ENCODE measurements at places on chromosomes 12 and 14.

- no peak for DNase-seq
Measured at GRCh38 chr12:33192226-33192625, 247.4 kb downstream of the SYT10 start.

DNA sequence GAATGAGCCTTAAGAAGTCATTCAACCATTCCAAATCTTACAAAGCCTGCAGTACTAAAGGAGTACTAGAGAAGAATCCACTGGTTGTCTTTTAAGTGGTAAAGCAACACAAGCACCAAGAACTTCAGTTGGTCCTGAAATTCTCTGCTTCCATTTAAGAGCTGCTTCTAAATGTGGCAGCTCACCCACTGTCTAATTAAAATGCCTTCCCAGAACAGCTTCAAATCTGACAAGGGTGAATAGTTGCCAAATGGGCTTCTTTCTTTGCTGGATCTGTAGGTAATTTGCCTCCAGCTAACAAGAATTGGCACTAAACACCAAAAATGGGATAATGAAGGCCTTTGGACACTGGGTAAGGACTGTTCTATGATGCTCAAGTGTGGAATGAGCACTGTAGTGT is 72.2 kb upstream of the NAP1L1 start:
- no peak for DNase-seq

DNA sequence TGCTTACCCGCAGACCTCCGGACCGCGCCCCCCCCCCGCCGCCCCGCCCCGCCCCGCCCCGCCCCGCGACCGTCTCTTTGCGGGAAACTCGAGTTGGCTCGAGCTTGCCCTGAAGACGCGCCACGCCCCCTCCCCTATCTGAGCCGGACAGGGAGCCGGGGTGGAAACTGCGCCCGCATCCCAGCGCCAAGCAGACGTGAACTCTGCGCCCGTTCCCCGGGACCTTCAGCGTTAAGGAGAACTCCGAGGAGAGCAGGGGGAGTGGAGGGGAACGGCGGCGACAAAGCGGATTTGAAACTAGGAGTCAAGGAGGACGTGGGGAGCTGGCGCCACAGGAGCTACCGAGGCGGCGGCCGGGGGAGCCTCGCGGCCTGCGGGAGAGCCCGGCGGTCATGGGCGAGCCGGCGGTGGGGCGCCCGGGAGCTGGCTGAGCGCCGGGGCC is at the start of gene KCNK13:
Gene KCNK13, plus strand, starts transcription at position 310 of the 442 bp plus-strand sequence. CDS start 212 bp downstream, outside the sequence.
- DNase-seq: peak; percentile 80

- peak; percentile 40 for DNase-seq
Measured at GRCh38 chr12:49131894-49132461, 783 bp upstream of the TUBA1B start.

DNA sequence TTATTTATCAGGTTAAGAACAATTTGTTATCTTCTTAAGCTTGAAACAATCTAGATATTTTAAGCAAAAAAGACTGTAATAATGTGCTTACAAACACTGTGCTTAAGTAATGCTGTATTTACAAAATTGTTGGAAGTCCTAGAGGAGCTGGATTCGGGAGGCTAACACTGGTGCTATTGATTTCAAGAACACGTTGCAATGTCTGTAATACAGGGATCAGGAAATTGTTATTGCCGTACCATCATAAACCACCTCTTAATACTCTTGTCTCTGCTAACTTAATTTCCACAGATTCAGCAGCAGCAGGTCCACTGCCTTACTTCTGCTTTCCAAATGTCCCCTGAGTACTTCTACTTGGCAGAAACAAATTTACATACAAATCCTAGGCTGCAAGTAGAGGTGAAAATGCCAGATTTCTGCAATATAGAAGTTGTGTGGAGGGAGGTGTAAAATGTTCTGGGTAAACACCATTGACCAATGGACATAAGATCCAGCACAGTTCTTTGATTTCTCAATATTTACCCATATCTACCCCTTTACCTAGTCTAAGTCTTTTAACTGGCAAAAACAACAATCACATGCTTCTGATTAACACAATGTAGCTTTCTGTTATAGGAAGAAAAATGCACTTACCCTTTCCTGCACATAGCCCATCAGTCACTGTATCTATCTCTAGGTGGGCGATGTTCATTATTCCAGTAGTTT is 663.4 kb downstream of the TMTC2 start:
- DNase-seq: no peak

DNA sequence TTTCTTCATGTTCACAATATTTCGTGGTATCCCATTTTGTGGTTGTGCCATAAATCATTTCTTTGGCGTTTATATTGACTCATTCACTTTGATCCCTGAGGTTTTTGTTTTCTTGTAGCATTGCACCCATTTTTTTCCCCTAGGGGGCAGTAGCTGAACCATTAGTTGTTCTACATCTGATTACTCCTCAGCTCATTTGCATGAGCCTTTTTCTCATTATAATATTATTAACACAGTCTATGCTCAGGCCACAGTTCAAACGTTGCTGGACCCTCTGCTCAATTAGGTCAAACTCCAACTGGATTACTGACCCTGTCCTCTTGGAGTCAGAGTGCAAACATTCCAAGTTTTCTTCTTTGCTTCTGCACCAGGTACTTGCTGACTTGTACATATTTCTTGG is 475.4 kb upstream of the SEL1L start:
- no peak for DNase-seq

- DNase-seq: no peak
Measured at GRCh38 chr12:124517260-124518050, 50.0 kb downstream of the NCOR2 start.

GRCh38 chr12:79983492-79983891 is 48.6 kb upstream of the PPP1R12A start:
- DNase-seq: no peak

GRCh38 chr14:91998667-91999570 is 40.9 kb downstream of the TRIP11 start:
- DNase-seq: no peak

DNA sequence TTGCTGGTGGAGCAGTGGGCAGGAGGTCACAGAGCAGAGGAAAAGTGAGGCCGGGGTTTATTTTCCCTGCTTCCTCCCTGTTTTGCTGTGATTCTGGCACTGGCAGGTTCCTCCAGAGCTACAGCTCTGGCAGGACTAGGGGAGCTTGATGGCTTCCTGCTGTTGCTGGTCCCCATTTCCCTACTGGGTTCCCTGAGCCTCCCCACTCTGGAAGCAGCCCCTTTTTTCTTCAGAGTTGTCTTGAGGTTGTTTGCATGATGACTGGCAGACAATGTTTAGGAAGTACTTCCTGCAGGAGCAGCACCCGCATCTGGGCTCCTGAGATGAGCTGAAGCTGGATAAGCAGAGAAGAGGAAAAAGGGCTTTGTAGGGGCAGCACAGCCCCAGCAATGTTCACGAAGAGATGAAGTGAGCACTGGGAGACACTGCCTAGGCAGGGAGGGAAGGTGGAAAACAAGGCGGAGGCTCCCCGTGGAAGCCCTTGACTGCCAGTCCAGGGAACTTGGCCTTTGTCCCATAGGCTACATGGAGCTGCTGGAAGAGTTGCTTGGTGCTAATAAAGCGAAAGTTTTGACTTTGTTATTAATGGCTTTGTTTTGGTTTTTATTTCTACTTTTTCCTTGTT is 126.9 kb downstream of the SLC38A6 start:
- DNase-seq: no peak

GRCh38 chr14:22489957-22490950 is 98.8 kb downstream of the DAD1 start:
- DNase-seq: no peak

- DNase-seq: no peak
Measured at GRCh38 chr12:82414044-82414443, 55.7 kb downstream of the METTL25 start.

- no peak for DNase-seq
Measured at GRCh38 chr12:94057262-94058151, 90.9 kb upstream of the PLXNC1 start.

- peak; percentile 58 for DNase-seq
Measured at GRCh38 chr12:54526812-54527630, 22.4 kb upstream of the PDE1B start.

DNA sequence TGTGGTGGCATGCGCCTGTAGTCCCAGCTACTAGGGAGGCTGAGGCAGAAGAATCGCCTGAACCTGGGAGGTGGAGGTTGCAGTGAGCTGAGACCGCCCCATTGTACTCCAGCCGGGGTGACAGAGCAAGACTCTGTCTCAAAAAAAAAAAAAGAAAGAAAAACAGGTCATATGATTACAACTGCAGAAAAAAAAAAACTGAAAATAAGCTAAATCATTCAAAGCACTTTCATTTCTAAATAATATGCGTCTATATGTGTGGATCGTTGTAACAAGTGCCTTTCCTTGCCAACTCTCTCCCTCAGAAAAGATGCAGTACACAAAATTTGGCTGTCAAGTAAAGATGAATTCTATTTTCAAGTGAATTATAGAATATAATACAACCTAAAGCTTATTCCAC is 42.4 kb downstream of the ATXN2 start:
- peak; percentile 24 for DNase-seq

DNA sequence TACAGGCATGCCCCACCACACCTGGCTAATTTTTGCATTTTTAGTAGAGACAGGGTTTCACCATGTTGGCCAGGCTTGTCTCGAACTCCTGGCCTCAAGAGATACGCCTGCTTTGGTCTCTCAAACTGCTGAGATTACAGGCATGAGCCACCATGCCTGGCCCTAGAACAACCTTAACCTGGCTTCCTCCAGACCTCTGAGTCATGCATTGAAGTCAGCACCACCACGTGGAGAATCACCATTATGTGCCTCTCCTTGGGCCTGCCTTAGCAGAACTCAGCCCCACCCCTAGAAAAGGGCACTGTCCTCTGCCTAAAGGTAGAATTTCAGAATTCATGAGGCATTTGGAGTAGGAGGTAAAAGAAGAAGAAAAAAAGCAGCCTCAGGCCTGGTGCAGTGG is 49.0 kb downstream of the LIMA1 start:
- no peak for DNase-seq

DNA sequence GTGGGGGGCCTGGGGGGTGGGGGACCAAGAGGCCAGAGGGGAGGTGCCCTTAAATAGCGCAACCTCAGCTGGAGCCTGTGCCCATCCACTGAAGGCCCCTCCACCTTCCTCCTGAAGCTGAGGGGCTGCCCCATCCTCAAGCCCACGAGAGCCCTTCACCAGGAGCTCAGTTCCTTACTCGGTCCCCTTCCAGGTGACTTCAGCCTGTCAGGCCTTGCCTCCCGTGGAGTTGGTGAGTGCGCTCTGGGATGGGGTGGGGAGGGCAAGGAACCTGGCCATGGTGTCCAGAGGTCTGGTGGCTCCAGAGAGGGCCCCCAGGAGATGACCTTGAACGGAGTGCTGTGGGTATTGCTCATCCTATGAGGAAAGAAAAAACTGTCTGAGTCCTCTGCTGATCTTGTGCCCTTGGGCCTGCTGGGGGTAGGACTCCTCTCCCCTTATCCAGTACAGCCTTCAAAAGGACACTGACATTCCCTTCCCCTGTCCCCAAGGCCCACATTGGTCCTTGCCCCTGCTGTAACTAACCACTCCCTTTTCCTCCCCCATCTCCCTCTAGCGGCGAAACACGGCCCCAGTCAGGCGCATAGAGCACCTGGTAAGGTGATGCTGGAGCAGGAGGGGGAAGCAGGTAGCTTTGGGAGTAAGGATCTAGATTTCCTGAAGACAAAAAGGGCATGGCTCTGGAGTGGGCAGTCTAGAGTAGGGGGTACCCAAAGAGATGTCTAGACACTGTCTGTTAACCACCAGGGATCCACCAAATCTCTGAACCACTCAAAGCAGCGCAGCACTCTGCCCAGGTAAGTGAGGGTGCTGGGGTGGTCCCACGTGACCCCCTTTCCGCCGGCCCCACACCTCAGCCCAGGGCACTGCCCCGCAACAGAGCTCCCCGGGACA is 3.6 kb downstream of the TNS2 start:
- peak; percentile 32 for DNase-seq

DNA sequence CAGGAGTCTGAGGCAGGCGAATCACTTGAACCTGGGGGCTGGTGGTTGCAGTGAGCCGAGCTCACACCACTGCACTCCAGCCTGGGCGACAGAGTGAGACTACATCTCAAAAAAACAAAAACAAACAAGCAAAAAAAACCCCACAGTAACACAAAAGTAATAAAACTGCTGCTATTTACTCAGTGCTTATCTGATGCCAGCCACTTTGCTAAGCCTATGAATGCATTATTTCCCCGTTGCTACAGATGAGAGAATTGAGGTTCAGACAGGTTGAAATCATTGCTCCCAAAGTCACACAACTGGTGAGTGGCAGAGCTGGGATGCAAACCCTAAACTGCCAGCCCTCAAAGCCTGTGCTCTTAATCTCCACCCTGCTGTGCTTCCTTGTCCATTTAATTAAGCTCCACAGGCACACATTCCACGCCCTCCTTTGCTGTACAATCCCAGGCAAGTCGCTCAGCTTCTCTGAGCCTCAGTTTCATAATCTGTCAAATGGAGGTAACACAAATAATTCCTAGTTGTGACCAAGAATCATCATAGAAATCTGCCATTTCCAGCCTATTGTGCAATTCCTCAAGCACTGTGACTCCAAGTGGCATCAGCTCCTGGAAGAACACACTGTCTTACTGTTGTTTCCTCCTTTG is 5.7 kb upstream of the OAS3 start:
- DNase-seq: no peak

- DNase-seq: peak; percentile 1
Measured at GRCh38 chr12:98719515-98720504, 74.7 kb downstream of the APAF1 start.

DNA sequence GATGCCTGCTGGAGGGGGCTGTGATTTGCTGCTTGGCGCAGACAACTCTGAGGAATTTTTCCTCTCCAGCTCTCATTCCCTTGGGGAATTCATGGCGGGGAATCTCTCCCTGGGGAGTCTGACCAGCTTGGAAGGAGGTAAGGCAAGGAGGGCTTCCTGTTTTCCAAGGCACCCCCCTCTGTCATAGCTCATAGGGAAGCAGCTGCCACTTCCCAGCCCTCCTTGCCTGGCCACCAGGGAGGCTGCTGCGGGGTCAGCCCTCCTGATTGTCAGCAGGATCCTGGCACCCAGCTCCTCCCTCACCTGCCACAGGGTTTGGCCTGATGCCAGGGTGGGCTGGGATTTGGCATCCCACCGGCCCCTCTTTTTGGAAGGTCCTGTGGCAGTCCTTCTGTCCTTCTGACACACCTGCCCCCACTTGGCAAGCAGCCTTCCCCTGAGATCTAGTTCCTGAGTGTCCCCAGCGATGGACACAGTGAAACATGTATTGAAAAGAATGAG is 74.9 kb downstream of the TSPAN9 start:
- DNase-seq: no peak

DNA sequence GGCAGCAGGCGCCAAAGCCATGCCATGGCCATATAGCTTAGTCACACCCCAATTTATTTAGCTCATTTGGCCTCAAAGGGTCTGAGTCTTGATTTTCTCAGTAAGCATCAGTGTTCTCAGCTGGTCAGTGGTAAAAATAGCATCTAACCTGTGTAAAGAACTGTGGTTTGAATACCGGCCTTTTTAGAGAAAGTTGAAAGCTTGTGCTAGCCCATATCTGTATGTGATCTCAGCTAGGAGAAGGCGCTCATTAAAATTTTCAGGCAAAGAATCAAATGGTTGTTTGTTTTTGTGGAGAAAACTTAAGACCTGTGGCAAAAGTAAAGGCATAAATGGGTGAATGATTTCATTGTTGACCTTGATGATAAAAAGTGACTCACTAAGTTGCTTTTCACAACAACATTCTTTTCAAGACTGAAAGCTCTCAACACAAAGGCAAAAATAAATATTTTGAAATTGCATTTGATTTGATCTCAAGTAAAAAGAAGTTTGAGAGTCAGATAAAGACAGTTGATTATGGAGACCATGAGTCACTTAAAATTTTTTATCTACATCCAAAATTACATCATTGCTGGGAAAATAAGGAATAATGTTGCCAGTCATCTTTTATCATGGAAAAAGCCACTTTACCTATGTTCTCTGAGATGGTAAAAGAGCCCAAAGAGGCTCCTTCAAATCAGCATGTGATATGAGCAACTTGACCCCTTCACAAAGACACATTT is 128.5 kb upstream of the RGS6 start:
- no peak for DNase-seq
